ENCODE measurements at places on chromosomes 4 and X. TPM values are rescaled to one million over a fixed set of nuclear protein-coding genes. Genes with fewer than 3 reads are reported as not detected.

GRCh38 chr4:41967392-41967791, 14.2 kb upstream of the DCAF4L1 start:
- DNase-seq = no peak

- peak; percentile 57 for DNase-seq
Measured at GRCh38 chr4:38235354-38235753, 275.2 kb downstream of the PTTG2 start.

DNA sequence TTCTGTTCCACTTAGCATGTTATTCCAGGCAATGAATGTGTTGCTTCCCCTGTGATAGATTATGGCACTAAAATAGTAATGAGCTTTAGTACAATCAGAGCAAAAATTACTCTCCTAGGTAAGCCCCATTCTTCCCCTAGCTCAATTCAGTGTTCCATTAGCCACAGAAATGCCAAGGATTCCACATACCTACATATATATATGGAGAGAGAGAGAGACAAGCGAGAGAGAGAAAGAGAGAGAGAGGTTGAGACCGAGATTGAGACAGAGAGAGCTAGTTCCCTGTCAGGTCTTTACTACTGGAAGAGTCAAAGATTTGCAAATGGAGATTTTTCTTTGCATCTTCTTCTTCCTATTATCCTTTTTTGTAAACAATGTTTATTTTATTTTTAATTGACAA, 8.7 kb downstream of the LIMCH1 start:
- DNase-seq = no peak

VCX2 gene
- total RNA-seq = not detected

CDS1 gene
- 0.27 TPM for total RNA-seq

F8A3 gene
- total RNA-seq = 0.84 TPM
